NCI-H774 (cell line): ENCODE measurements at places on chromosomes 6 and 20.

DNA sequence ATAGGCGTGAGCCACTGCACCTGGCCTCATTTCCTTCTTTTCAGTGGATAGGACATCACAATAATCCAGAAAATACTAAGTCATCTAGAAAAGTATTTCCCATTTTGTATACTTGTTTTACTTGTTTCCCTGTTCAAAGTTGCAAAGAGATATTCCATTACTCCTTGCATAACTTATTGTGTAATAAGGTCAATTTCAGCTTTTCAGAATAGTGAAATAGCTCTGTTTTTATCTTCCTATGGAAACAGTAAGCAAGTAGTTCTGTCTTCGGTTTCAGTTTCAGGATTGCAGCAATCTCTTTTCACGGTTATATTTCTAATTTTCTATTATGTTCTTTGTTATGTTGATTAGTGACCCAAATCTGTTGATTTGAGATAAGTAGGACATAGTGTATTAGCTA, 6.0 kb downstream of the STX11 start:
- DNase-seq = no peak

DNA sequence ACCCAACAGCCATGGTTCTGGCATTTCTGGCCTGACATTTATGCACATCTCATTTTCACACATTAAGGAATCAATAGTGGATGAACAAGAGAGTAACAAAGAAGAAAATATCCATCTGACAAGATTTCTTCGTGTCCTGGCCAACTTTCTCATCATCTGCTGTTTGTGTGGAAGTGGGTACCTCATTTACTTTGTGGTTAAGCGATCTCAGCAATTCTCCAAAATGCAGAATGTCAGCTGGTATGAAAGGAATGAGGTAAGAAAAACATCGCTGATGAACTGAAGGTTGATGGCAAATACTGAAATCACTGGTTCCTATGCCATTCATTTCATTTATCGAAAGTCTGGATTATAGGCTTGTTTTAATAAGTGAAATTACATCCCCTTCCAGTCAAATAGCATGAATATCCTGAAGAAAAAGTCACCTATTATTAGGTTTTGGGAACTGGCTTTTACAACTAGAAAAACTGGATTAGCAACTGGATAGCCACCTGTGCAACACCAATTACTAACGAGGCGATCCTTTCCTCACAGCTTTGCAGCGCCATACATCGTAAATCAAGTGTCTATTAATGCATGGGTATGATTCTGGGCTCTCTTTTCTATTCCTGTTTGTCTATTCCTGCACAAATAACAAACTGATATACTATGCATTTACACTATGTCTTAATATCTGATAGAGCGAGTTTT, 50.2 kb upstream of the NOP56 start:
- no peak for DNase-seq

- no peak for DNase-seq
Measured at GRCh38 chr6:111759836-111760785, 113.1 kb downstream of the FYN start.

DNA sequence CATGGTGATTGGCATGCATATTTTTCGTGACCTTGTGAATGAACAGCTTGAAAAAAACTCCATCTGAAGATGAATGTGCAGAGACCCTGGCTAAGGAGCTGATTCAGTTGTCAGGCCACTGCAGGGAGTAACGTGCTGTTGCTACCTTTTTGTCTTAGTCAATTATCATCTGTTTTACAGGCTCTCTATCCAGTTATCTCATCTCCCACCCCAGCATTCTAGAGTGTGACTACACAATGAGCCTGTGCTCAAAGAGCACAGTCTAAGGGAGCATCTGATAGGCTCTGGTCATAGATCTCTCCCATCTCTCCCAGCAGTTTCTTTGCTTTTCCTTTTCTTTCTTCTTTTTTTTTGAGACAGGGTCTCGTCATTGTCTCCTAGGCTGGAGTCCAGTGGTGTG, 45.5 kb downstream of the NDRG3 start:
- no peak for DNase-seq

DNA sequence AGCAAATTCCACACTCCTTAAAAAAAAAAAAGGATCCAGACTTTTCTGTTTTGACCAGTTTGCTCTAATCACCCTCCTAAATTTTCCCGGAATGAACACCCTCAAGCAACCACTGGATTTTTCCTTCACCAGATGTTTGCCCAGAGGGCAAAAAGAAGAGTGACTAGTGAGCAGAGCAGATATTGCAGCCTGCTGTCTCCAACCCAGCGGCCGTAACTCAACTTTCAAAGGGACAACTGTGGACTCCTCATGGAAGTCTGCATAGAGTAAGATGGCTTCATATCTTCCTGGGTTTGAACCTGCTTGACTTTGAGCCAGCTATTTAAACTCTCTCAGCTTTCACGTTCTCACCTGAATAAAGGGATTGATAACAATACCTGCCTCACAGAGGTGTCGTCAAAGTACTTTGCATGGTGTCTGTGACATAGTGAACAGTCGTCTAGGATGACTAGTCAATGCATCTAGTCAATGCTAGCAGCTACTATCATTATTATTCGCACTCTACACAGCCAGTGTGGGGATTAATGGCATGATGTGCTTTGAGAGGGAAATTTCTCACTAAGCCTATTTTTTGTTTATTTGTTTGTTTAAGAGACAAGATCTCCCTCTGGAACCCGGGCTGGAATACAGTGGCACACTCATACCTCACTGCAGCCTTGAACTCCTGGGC, 92.2 kb upstream of the HIVEP1 start:
- no peak for DNase-seq

DNA sequence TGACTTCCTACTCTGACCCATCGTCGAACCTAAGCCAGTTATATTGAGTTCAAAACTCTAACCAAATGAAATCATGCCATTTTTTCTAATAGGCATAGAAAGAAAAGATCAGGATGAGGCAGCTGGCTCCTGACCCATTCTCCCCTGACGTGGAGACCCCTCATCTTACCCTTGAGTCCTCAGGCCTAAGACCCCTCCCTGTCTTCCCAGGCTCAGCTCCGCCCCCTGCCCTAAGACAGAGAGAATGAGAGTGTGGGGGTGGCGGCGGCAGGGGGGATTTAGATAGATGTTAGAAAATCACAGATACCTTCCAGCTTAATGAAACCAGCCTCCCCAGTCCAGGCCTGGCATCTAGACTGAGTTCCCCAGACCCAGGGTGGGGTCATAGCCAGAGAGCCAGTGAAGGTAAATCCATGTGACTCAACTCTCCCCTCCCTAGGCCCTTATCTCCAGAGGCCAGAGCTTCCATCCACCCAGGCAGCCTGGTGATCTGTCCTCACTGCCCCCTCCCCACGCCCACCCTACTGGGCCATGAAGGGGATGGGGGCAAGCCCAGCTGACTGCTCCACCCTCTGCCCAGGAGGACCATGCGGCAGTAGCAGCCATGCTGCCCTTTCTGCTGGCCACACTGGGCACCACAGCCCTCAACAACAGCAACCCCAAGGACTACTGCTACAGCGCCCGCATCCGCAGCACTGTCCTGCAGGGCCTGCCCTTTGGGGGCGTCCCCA, 6.8 kb downstream of the TMEM63B start:
- DNase-seq = no peak

DNA sequence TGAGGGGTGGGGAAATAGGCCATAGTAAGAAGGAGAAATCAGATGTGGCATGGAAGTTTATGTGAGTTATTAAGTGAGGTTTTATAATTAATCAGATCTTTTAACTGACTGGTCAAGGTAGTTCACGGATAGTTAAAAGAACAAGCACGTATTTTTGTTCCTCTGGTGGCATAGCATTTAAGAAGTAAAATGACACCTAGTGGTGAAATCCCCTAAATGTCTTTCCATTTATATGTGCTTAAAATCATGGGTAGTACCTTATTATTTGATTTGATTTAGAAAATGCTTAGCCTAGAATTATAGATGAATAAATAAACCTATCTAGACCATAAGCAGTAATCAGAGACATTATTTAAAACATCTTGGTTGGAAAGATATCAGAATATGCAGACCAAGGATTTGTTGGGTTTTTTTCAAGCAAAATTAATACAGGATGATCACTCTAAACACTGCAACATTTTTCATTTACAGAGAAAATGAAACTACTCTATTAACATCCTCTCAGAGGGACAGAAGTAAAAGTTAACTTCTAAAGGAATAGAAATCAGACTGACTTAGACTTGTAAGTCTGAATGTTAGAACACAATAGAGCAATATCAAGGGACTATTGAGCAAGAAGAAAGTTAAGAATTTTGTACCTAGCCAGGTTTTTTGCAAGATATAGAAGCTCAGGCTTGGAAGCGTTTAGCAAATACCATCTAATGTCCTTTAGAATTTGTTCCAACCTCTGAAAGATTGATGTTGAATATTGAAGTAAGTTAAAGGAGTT, 81.1 kb downstream of the STXBP5 start:
- DNase-seq = peak; percentile 17

DNA sequence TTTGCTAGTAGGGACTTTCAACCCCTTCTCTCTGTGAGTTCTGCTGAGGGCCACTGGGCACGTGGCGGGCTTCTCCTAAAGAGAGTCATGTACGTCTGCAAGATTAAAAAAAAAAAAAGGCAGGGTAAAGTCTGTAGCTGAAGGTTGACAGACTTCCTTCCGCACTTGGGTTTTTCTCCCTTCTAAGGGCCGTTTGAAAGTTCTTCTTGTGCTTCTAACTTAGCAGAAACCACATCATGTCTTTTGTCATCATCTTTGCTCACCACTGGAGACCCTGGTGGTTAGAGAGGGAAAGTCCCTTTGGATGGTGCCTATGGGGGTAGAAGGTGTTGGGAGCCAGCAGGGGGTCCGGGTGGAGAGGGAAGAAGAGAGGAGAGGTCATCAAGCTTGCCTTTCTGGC, 31.4 kb downstream of the PRDM1 start:
- DNase-seq = no peak

DNA sequence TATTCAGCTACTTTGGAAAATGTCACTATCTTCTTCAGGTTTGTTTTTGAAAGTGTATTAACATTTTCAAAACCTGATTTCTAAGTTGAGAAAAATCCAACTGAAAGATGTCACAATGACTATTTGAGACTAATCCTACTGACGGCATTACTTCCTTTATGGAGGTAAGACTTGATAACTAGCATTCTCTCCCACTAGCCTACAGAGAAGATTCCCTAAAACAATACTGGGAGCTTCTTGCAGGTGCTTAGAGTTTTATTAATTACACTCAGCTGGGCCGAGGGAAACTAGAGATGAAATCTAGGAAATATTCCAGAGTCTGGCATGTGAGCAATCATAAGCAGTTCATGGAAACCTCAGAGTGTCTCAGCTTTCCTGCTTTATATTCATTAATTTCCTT, 114.0 kb downstream of the LCA5 start:
- no peak for DNase-seq

GRCh38 chr6:168099201-168100010, 20.4 kb upstream of the FRMD1 start:
- DNase-seq = no peak

DNA sequence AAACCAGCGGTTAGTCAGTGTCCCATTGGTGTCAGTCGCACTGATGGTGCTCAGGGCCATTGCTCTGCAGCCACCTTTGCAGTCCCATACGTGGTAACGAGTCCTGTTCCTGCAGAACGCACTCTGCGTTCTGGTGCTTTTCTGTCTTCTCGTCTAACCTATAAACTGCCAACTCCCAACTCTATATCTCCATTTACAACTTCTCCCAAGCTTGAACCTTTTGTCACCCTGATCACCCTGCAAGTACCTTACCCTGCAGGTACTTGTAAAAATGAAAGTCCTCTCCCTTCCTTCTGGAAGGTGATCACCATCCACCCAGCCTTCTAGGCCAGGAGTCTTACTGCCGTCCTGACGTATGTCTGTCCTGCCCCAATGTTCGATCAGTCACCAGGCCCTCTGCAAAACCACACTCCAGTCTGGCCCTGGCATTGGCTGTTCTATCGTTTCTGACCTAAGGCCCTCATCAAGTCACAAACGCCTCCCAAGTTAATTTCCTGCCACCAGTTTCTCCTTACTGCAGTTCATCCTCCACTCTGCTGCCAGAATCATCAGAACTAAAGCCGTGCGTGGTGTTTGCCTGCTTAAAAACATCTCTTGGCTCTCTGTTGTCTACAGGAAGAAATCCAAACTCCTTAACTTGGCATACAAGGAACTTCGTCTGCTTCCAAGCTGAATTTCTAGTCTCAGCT, 7.9 kb downstream of the RREB1 start:
- no peak for DNase-seq

- DNase-seq = no peak
Measured at GRCh38 chr6:134299236-134299635, 18.7 kb downstream of the SGK1 start.

GRCh38 chr20:51095633-51096521, 73.0 kb upstream of the KCNG1 start:
- peak; percentile 34 for DNase-seq

DNA sequence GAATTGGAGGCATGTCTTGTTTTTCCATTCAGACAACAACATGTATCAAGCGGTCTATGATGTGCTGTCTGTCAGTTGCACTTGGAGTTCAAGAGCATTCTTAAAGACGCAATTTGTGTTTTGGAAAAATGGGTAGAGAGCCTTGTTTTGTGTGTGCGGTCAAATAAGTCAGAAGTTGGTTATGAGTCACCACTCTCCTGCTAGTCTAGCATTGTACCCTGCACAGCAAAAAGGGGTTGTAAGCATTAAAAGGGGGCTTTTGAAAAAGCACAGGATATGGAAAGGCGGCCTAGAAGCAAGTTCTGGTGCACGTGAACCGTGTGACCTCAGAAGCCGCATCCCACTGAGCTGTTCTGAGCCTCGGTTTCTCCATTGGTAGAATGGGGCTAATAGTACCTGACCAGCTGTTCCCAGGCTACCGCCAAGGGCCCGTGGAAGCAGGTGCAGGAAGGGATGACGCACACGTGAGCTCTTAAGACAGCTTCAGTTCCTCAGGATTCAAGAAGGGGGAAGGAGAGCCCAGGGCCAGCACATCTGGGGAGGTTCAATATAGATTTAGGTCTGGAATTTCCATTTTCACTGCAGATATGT, 61.6 kb upstream of the SNX9 start:
- DNase-seq = no peak

DNA sequence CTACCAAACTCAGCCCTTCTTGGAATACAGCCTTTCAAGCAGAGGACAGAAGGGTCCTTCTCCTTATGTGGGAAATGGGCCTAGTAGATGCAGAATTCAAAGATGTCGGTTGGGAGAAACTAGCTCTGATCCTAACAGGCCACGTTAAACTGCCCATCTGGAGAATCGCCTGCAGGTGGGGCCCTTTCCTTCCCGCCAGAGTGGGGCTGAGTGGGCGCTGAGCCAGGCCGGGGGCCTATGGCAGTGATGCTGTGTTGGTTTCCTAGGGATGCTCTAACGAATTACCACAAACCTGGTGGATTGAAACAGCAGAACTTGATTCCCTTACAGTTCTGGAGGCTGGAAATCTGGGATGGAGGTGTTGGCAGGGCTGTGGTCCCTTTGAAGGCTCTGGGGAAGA, 9.1 kb downstream of the MAPK13 start:
- DNase-seq = no peak
